ENCODE measurements at places on chromosomes 2 and 18.

DNA sequence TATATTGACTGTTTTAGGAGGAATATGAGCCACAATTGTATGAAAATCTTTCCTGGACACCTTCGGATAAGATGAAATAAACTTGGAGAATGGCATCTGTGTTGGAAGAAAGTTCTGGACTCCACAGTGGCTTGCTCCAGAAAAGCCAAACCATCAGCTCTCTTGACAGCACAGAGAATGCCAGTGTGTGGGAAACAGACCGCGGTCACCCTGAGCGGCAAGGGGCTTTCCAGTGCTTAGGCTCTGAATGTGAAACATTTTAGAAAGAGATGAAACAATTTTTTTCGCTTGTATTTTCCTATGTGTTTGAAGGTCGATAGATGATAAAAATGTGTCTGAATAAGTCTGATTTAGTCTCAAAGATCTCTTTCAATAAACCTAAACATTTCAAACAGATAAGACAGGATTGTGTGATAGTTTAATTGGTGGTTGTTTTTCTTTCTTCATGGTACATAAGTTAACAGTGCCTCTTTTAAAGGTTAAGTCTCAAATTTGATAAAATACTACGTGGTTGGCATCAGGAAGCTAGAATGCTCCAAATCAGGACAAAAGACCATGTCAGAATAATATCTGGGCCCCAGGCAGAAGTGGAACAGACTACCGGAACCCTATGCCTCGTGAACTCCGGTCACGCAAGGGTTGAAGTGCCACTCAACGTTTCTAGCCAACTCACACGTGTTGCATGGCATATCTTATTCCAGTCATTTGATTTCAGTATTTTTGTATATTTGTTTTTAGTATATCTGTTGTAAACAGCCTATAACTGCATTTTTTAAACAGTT lies 28.9 kb downstream of the PTGR3 start:
- no peak for DNase-seq

DNA sequence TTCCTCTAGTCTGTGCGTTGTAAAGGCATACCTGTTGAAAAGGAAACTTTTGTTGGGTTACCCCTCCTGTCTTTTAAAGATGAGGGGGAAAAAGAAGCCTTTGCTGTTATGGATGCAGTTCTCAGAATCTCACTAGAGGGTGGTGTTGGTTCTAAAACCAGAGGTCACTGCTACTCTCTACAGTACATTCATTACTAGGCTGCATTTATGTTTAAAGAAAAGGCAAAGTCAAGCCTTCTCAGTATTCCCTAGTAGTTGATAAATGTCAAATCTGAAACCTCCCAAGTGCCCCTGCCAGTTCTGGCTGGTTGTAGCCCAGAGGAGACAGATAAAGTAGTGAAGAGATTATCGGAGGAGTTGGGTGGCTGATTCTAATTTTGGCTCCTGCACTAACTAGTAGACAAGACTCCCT lies 1.4 kb upstream of the PLCL1 start:
- peak; percentile 39 for DNase-seq

- no peak for DNase-seq
Observed at GRCh38 chr18:14928396-14928795, 180.4 kb downstream of the ANKRD30B start.

DNA sequence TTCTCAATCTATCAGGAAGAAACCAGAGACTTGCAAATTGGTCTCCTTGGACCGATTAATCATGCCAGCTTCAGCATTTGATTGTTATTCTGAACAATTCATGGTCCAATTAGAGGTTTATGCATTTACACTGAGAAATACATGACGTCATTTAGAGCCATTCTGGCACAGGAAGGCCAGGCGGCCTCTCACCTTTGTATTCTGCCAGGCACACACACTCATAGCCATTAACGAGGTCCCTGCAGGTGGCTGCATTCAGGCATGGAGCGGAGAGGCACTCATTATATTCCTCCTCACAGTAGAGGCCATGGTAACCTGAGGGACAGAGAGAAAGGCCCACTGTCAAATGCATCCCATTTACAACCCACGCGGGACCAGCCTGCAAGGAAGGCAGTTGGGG lies 146.8 kb upstream of the PID1 start:
- no peak for DNase-seq

GRCh38 chr2:65320042-65320725 lies 92.6 kb downstream of the ACTR2 start:
- peak; percentile 89 for DNase-seq

DNA sequence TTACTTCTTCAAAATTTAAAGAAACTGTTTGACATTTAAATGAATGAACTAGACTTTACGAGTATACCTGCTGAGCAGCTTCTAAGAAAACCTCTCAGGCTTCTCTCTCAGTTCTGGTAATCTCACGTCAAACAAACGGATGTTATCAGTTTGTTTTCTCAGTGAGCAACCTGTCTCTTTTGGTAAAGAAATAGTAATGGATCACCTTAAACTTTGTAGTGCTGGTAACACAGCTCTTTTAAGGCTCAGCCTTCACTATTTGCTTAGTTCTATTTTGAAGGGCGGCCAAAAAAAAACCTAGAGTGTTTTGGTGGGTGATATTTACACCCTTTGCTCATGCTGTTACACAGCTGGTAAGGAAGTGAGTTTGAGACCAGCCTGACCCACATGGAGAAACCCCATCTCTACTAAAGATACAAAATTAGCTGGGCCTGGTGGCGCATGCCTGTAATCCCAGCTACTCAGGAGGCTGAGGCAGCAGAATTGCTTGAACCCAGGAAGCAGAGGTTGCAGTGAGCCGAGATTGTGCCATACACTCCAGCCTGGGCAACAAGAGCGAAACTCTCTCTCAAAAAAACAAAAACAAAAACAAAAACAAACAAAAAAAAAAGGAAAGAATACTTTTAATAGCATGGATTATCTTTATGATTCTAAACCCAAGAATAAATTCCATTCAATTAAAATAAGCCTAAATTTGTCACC lies 15.9 kb downstream of the FN1 start:
- DNase-seq = no peak

- no peak for DNase-seq
Observed at GRCh38 chr2:24731923-24732322, 61.3 kb downstream of the PTRHD1 start.

DNA sequence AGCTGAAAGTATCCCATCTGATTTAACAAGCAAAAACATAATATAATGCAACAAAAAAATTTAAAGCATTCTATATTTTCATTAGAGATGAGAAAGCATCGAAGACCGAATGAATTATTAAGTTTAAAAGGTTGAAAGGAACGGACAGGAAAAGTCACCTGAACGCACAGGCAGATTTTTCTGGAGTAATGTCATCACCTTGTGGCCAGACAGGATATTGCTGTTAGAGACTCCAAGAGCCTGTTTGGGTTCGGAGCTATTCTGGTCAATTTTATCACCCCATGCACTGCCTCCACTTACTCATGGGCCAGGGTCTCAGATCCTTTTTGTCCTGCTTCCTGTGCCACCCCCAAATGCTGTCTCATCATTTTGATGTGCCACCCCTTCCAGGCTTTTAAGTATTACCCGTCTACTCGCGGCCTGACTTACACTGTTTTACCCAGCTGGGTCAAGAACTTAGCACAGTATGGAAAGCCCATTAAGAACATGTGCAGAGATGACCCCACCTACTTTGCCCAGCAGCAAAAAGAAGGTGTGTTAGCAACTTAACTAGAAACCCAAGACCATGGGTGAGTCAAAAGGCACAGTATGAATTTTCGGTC lies 27.3 kb downstream of the GKN2 start:
- peak; percentile 34 for DNase-seq
